Smooth muscle cell of the pulmonary artery (primary cell): ENCODE measurements at places on chromosomes 5 and 9. TPM values are rescaled to one million over a fixed set of nuclear protein-coding genes. Genes with fewer than 3 reads are reported as not detected.

Gene SLCO6A1
- total RNA-seq: not detected in 2 replicates

Gene SPINK4
- 0.91 TPM in 1 of 2 replicates, not detected in the other for total RNA-seq

Gene SPINK13
- not detected in 2 replicates for total RNA-seq

Gene AGTPBP1
- 15.6 and 17.5 TPM in 2 replicates for total RNA-seq

Gene SMIM32
- 0.07 TPM in 1 of 2 replicates, not detected in the other for total RNA-seq

Gene PCDHB15
- total RNA-seq: 0.59 and 0.91 TPM in 2 replicates

Gene PCDH1
- 4.7 and 6.3 TPM in 2 replicates for total RNA-seq

Gene SARDH
- total RNA-seq: 5.0 and 11.7 TPM in 2 replicates

Gene TAF11L10
- not detected in 2 replicates for total RNA-seq

Gene ZNF354B
- 5.1 and 6.4 TPM in 2 replicates for total RNA-seq

Gene GPR150
- total RNA-seq: 0.40 and 0.46 TPM in 2 replicates

Gene GABRA1
- 0.17 TPM in 1 of 2 replicates, not detected in the other for total RNA-seq

Gene PRSS3
- total RNA-seq: 12.1 and 14.8 TPM in 2 replicates

Gene ROR2
- total RNA-seq: 2.0 TPM in 1 of 2 replicates, not detected in the other

Gene PDCD1LG2
- 9.1 and 22.8 TPM in 2 replicates for total RNA-seq

Gene IDNK
- total RNA-seq: 4.0 and 4.1 TPM in 2 replicates

Gene LCN15
- total RNA-seq: not detected in 2 replicates

Gene POU5F2
- total RNA-seq: 1.1 and 1.2 TPM in 2 replicates

Gene GRXCR2
- total RNA-seq: not detected in 2 replicates

Gene C1QTNF3
- total RNA-seq: 1.2 and 1.7 TPM in 2 replicates

Gene GFPT2
- 12.2 and 23.0 TPM in 2 replicates for total RNA-seq

Gene ACOT12
- total RNA-seq: 0.07 and 1.1 TPM in 2 replicates

Gene PCDHGB6
- total RNA-seq: 3.9 and 4.8 TPM in 2 replicates
